Progenitor cell of endocrine pancreas (in vitro differentiated cells): ENCODE measurements at places on chromosomes 6 and 20.

- DNase-seq, result no peak
Observed at GRCh38 chr6:628766-629165, 28.1 kb downstream of the HUS1B start.

- DNase-seq, result no peak
Observed at GRCh38 chr6:150775415-150776203, 89.9 kb upstream of the MTHFD1L start.

- peak; percentile 39 for DNase-seq
Observed at GRCh38 chr6:122839472-122839871, 50.4 kb downstream of the SMPDL3A start.

DNA sequence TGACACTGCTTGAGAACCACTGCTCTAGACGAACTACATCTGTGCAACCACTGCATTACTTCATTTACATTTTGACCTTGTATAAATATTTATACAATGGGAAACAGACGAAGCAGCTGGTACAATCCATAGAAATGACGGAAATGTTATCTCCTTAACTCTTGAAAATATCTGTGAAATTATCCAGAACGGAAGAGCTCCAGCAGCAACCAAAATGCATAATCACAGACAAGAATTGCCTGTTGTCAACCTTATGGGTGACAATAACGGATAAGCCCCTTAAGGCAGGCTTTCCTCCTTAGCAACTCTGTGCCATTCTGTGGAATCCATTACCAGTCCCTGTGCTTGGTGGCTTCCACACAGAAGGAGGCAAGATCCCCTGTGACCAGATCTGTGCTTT, 115.4 kb downstream of the DTNBP1 start:
- no peak for DNase-seq

DNA sequence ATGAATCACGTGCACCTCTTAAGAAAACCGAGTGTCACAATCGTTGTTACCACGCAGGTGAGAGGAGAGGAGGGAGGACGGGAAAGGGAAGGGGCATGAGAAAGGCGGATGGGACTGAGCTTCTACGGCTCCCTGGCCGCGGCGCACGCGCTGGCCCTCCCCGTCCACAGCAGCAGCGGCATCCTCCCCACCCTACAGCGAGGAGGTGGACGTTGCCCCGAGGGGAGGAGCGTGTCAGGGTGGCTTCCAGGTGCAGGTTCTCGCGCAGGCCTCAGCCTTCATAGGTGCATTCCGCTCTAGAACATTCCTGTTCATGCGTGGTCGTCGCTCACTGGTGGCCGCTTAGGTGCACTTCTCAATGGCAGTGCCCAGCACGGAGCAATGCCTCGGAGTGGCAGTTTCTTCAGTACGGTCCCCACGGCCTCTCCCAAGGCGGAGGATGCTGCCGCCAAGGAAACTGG, 29.7 kb upstream of the AFDN start:
- DNase-seq, result no peak

DNA sequence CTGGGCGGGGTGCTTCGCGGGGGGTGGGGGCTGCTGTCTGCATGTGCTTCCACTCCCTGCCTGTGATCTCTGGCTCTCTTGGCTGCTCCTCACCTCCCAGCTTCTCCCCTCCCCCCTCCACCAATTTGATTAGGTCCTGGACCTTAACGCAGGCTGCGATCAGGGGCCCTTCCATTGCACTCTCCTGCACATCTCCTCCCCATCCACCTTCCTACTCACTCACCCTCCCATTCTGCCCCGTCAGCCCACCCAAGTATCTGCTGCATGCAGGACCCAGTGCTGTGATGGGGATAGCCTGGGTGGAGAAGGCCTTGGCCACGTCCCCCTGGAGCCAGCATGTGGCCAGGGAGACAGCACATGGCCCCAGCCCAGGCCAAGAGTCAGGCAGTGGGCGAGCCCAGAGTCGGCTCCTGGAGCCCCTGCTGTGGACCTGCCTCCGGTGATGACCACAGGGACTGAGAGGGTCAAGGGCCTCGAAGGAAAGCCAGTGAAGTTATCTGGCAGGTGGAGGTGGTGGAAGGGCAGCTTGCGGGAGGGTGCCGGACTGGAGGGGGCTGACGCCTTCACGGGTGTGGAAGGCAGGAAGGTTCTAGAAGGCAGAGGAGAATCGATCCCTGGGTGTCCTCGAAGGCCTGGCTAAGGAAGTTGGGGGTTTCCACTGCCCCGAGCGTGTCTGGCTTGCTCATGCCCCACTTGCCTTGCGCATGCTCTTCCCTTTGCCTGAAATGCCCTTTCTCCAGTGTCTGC, 40.7 kb downstream of the SRC start:
- DNase-seq, result no peak

GRCh38 chr20:44173846-44174245, 13.1 kb downstream of the JPH2 start:
- DNase-seq, result no peak

DNA sequence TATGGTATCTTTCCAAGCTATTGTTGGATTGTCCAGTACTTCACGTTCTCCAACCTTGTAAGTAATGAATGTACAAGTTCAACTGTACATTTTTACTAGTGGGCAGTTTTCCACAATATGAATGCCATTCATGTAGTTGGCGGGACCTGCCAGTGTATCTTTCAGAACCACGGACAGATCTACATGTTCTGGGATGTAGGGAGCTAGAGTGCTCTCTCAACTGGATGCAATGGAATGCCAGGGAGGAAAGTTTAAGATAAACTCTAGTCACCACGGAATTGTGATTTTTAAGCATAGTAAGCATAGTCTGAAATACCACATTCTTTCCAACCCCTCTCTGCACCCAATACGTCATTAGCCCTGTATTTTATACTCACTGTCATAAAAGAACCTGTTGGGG, 21.5 kb upstream of the HLA-C start:
- peak; percentile 25 for DNase-seq

DNA sequence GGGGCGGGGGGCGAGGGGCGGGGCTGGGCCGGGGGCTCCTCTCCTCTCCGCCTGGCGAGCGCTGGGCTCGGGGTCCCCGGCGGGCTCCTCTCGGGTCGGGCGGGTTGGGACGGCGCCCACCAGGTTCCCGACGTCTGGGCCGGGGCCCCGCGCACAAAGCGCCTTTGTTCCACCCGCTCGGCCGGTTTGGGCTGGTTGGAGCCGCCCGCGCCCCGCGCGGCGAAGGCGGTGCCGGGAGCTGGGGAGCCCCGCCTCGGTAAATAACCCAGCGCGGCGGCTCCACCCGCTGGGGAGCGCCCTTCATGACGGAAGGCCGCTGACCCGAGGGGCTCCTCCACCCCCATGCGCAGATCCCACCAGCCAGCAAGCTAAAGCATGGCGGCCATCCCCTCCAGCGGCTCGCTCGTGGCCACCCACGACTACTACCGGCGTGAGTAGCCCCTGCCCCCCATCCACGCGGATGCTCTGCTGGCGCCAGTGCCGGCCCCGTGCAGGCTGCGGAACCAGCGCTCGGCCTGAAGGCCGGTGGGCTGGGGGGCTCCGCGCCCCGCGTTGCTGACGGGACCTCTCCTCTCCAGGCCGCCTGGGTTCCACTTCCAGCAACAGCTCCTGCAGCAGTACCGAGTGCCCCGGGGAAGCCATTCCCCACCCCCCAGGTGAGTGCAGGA, 503 bp downstream of the PPDPF start:
- peak; percentile 75 for DNase-seq

- DNase-seq, result no peak
Observed at GRCh38 chr20:61426352-61426751, 174.3 kb downstream of the CDH4 start.

- no peak for DNase-seq
Observed at GRCh38 chr6:40282986-40283385, 304.2 kb downstream of the LRFN2 start.

DNA sequence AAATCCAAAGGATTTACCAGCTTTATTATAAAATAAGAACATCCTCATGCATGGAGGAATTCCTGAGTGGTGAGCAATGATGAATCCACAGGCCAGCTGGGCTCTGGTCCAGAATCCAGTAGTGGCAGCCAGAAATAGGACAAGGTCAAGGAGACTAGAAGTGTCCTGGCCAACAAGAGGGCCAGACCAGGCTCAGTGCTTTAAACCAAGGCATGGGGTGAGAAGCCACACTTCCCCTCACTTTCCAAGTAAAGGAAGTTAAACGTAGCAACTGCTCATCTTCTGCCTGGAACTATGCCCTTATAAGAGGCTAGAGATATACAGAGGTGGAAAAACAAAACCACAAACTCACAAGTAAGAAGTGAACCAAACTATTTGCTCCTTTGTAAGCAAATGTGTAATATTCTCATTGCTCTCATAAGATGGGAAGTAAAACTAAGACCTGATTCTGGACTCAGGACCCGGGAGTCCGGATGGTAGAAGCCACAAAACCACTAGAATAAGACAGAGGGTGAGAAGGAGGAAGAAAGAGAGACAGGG, 253.2 kb downstream of the UST start:
- no peak for DNase-seq

DNA sequence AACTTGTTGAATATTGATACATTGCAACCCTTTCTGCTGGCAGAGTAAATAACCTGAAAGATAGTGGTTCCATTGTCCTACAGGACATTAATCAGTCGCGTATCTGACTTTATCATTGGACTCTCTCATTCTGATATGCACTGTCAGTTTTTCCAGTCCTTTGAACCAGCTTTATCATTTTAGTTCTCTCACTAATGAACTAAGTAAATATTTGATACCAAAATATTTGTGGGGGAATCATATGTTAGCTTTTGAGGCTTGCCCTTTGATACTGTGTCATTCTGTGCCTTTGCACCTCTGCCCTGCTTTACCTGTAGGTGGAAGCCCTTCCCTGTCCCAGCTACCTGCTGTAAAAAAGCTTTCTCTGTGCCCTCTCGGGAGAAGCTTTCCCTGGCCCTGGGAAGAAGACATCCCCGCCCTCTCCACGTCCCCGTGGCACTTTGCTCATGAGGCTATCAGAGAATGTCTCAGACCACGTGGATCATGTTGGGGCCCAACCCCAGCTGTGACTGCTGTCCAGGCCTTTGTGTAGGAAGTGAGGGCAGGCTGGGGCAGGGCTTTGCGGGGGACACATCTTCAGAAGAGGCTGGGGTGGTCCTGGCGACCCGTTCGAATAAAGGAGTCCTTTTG, 117.8 kb upstream of the NXT1 start:
- DNase-seq, result no peak
